ENCODE measurements at places on chromosomes 3 and 15.

- no peak overlapping the region for H3K27ac ChIP-seq
- no peak overlapping the region for H3K4me3 ChIP-seq
- no peaks in the 10 kb centered on the region for H3K4me1 ChIP-seq
- H3K27me3 ChIP-seq, result no peaks in the 10 kb centered on the region
These were observed 33.5 kb downstream of the CCDC13 start for GRCh38 chr3:42739401-42740158.

- peak overlapping the region; percentile 96 for H3K27ac ChIP-seq
- DNase-seq, result peak; percentile 89
- peaks cover 35% of the 10 kb centered on the region for H3K4me1 ChIP-seq
- H3K27me3 ChIP-seq, result no peaks in the 10 kb centered on the region
- H3K36me3 ChIP-seq, result no peaks in the 10 kb centered on the region
These were observed 151.3 kb downstream of the XXYLT1 start for GRCh38 chr3:195119461-195120266.

- no peaks in the 10 kb centered on the region for H3K4me1 ChIP-seq
- DNase-seq, result no peak
- H3K36me3 ChIP-seq, result peaks cover 23% of the 10 kb centered on the region
These were observed 44.6 kb downstream of the LDHAL6B start for GRCh38 chr15:59251001-59251845.

- peaks cover 19% of the 10 kb centered on the region for H3K4me1 ChIP-seq
- no peak overlapping the region for H3K27ac ChIP-seq
- no peak overlapping the region for H3K4me3 ChIP-seq
- H3K27me3 ChIP-seq, result no peaks in the 10 kb centered on the region
These were observed 12.0 kb downstream of the CSRNP1 start for GRCh38 chr3:39141171-39141995.

DNA sequence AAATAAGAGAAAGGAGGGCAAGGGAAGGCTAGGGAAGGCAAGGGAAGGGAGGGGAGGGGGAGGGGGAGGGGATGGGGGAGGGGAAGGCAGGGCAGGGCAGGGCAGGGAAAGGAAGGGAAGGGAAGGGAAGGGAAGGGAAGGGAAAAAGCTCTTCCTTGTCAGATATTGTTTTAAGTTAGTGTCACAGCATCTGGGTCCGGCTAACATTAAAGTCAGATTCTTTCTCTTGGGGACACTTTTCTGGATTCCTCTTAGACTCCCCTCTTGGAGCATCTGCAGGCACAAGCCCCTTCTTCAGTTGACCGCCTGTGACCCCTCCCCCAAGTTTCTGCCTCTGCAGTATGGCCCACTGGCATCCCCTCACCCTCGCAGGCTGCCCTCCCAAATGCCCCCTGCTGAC is 26.0 kb downstream of the BFSP2 start:
- peaks cover 3% of the 10 kb centered on the region for H3K27me3 ChIP-seq
- no peaks in the 10 kb centered on the region for H3K4me1 ChIP-seq
- DNase-seq, result no peak
- no peak overlapping the region for H3K27ac ChIP-seq
- no peaks in the 10 kb centered on the region for H3K36me3 ChIP-seq

GRCh38 chr3:13500133-13500885 is 20.2 kb downstream of the HDAC11 start:
- no peaks in the 10 kb centered on the region for H3K36me3 ChIP-seq
- H3K27ac ChIP-seq, result no peak overlapping the region
- peaks cover 12% of the 10 kb centered on the region for H3K4me1 ChIP-seq
- no peaks in the 10 kb centered on the region for H3K27me3 ChIP-seq
- H3K4me3 ChIP-seq, result no peak overlapping the region

DNA sequence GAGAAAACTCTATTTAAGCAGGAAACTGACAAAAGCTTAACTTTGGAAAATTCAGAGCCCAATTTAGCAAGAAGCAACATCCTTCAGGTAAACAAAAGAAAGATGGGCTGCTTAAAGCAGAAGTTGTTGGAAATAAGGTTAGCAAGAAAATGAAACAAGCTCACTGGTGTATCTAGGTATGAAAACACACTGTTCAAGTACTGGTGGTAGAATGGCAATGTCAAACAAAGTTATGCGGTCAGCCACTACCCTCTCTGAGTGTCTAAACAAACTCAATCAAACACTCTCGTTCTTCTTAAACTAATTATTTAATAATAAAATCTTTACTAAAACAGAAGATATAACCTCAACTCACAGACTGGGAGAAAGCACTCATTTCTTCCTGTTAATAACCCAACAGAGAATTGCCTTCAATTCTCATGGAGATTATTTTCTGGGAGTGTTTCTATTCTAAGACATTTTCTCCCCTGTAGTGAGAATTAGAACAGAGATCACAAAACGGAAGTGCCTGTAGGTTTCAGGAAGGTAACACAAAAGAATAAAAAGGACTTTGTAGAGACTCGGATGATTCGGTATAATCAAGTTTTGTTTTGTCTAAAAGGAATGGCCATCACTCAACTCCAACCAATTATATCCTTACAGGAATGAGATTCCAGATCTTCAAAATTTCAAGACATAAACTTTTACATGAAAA is 28.9 kb downstream of the PRICKLE2 start:
- no peaks in the 10 kb centered on the region for H3K27me3 ChIP-seq
- peaks cover 23% of the 10 kb centered on the region for H3K36me3 ChIP-seq

DNA sequence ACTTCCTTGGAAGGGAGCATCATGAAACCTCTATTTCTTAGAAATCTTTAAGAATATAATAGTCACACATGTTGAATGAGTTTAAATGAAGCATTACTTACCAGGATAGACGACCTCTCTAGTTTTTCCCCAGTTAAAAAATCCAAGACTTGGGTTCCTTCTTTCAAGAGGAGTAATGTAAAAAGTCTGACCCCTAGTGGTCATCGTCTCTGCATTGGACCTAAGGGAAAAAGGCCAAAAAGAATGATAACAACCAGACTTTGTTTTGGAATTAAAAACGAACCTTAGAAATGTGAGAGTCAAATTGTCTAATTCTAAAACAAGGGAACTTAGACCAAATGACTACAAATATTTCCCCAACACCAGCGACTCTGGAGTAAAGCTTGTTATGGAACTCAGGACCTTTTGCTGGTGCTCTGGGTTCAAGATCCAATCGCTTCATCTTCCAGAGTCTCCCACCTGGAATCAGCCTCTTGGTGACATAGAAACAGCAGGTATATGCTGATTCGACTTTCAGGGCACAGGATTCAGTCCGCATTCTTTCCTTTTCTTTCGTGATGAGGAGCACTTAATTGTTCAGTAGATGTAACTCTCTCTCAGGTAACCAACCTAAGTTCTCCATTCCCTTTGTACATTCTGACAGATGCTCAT is 214.8 kb upstream of the TPRG1 start:
- H3K27ac ChIP-seq, result no peak overlapping the region
- DNase-seq, result peak; percentile 42
- H3K4me3 ChIP-seq, result no peak overlapping the region
- H3K36me3 ChIP-seq, result no peaks in the 10 kb centered on the region
- H3K4me1 ChIP-seq, result no peaks in the 10 kb centered on the region

- H3K27ac ChIP-seq, result no peak overlapping the region
- no peak overlapping the region for H3K4me3 ChIP-seq
- H3K36me3 ChIP-seq, result no peaks in the 10 kb centered on the region
These were observed 343.5 kb downstream of the NEK10 start for GRCh38 chr3:27025718-27026117.

GRCh38 chr15:71010997-71011396 is 104.3 kb upstream of the THSD4 start:
- no peak overlapping the region for H3K4me3 ChIP-seq
- no peaks in the 10 kb centered on the region for H3K36me3 ChIP-seq
- no peak for DNase-seq
- no peak overlapping the region for H3K27ac ChIP-seq

DNA sequence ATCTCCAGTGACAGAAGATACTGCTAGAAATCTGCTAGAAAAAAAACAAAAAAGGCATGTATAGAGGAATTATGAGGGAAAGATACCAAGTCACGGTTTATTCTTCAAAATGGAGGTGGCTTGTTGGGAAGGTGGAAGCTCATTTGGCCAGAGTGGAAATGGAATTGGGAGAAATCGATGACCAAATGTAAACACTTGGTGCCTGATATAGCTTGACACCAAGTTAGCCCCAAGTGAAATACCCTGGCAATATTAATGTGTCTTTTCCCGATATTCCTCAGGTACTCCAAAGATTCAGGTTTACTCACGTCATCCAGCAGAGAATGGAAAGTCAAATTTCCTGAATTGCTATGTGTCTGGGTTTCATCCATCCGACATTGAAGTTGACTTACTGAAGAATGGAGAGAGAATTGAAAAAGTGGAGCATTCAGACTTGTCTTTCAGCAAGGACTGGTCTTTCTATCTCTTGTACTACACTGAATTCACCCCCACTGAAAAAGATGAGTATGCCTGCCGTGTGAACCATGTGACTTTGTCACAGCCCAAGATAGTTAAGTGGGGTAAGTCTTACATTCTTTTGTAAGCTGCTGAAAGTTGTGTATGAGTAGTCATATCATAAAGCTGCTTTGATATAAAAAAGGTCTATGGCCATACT is 4.0 kb downstream of the B2M start:
- H3K27ac ChIP-seq, result no peak overlapping the region
- DNase-seq, result no peak
- H3K27me3 ChIP-seq, result no peaks in the 10 kb centered on the region
- H3K36me3 ChIP-seq, result peaks cover 39% of the 10 kb centered on the region
- peaks cover 9% of the 10 kb centered on the region for H3K4me1 ChIP-seq
- no peak overlapping the region for H3K4me3 ChIP-seq

- no peaks in the 10 kb centered on the region for H3K27me3 ChIP-seq
- DNase-seq, result no peak
- no peak overlapping the region for H3K27ac ChIP-seq
- no peak overlapping the region for H3K4me3 ChIP-seq
These were observed 18.3 kb downstream of the ABHD5 start for GRCh38 chr3:43709022-43709421.

GRCh38 chr3:143736205-143736997 is 111.9 kb downstream of the SLC9A9 start:
- no peak overlapping the region for H3K4me3 ChIP-seq
- DNase-seq, result peak; percentile 38
- H3K27me3 ChIP-seq, result no peaks in the 10 kb centered on the region
- H3K4me1 ChIP-seq, result peaks cover 4% of the 10 kb centered on the region

DNA sequence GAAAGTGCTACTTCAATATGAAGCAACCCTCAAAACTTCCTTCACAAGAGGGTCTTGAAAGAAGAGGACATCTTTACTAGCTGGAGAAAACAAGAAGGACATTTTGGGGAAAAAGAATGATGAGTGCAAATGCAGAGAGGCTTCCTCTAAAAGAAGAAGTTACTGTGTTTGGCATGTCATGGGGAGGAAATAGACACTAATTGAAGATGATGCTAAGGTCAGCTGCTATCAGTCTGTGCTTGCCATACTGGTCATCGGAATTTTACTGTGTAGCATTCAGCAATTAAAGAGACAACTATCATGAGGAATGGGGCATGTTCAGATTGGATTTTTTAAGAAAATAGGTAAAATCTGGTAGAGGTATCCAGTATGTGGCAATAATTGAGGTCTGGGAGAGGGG is 60.0 kb downstream of the THRB start:
- H3K36me3 ChIP-seq, result no peaks in the 10 kb centered on the region
- no peaks in the 10 kb centered on the region for H3K4me1 ChIP-seq
- DNase-seq, result no peak

GRCh38 chr3:187531831-187532230 is 138.4 kb downstream of the SST start:
- H3K27ac ChIP-seq, result no peak overlapping the region
- no peaks in the 10 kb centered on the region for H3K4me1 ChIP-seq
- no peak for DNase-seq
- no peaks in the 10 kb centered on the region for H3K36me3 ChIP-seq

- H3K27ac ChIP-seq, result no peak overlapping the region
- H3K4me3 ChIP-seq, result no peak overlapping the region
- no peak for DNase-seq
- no peaks in the 10 kb centered on the region for H3K36me3 ChIP-seq
These were observed 314.9 kb upstream of the NECTIN3 start for GRCh38 chr3:110756705-110757104.

DNA sequence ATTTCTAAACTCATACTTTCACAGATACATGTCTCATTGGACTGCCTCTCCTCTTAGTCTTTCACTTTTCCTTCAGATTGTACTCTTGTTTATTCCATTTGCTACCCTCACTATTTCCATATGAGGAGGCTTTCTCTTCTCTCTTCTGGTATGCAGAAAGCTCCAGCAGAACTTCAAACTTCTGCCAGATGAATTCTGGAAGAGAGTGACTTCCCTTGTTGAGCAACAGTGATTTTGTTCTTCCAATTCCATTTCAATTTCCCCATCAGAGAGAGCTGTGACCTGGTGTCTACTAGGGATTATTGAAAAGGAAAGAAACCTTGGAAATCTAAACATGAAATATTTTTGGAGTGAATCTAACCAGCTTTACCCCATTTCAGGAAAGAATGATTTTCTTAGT is 523.2 kb upstream of the ZNF717 start:
- DNase-seq, result no peak
- H3K36me3 ChIP-seq, result no peaks in the 10 kb centered on the region
- no peak overlapping the region for H3K4me3 ChIP-seq
- peaks cover 8% of the 10 kb centered on the region for H3K4me1 ChIP-seq

DNA sequence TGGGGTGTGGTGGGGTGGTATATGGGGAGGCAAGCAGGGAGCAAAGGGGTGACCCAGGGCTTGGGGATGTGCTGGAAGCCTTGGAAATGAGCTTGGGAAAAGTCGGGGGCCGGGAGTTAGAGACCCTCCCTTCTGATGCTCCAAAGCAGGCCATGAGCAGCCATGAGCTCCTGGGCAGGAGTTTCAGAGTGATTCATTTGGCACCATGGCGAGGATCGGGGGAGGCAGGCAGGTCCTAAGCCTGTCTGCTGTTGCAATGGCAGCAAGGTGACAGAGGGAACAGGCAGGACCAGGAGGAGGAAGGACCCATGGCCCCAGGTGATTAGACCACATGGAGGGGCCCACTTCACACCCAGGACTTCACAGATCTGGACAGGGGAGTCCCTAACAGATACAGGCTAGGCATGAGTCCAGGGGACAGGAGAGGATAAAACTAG is 21.3 kb downstream of the RGMA start:
- H3K36me3 ChIP-seq, result no peaks in the 10 kb centered on the region
- no peak overlapping the region for H3K4me3 ChIP-seq
- H3K27me3 ChIP-seq, result peaks cover 68% of the 10 kb centered on the region
- DNase-seq, result no peak
- H3K4me1 ChIP-seq, result peaks cover 13% of the 10 kb centered on the region

- H3K4me3 ChIP-seq, result no peak overlapping the region
- peaks cover 6% of the 10 kb centered on the region for H3K4me1 ChIP-seq
- no peak for DNase-seq
- H3K36me3 ChIP-seq, result no peaks in the 10 kb centered on the region
- H3K27ac ChIP-seq, result no peak overlapping the region
These were observed 11.1 kb upstream of the MB21D2 start for GRCh38 chr3:192928720-192929119.

DNA sequence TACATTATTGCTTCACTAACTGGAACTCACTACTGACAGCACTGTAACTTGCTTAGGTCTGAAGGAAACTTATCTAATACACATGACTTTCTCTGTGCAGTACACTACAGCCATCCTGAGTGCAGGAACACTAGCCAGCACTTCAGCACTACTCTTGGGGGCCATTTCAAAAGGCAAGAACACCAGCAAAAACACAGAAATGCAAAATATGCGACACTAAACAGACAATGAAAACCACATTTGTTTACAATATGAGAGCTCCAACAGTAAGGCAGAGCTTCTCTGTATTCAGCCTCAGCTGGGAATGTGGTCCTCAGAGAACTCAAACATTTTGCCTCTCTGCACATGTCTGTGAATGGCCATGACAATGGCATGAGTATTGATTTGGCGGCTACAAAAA is 109.6 kb downstream of the ARRDC4 start:
- H3K36me3 ChIP-seq, result no peaks in the 10 kb centered on the region
- H3K27ac ChIP-seq, result no peak overlapping the region
- no peak overlapping the region for H3K4me3 ChIP-seq
- H3K4me1 ChIP-seq, result no peaks in the 10 kb centered on the region

Data from astrocyte (in vitro differentiated cells and primary cell).